A549 treated with GW870086 at 1 μM for 4 hours (cell line): ENCODE measurements at places on chromosomes 13 and 19. TPM values are rescaled to one million over a fixed set of nuclear protein-coding genes. Genes with fewer than 3 reads are reported as not detected.

Gene CHST8
- 0.09 to 0.33 TPM (median 0.14 TPM) in 5 replicates for total RNA-seq

Gene TPTE2
- total RNA-seq: not detected in 5 replicates

Gene KLK2
- total RNA-seq: 0.14 to 0.17 TPM in 2 of 5 replicates, not detected in the others

Gene PALM3
- total RNA-seq: 1.7 to 3.1 TPM (median 1.8 TPM) in 5 replicates

Gene DZIP1
- total RNA-seq: 9.6 to 14.3 TPM (median 12.1 TPM) in 5 replicates

Gene ZNF813
- total RNA-seq: 0.21 to 0.64 TPM (median 0.46 TPM) in 5 replicates

Gene SIGLEC5
- total RNA-seq: not detected in 5 replicates

Gene BCL3
- total RNA-seq: 38.4 to 70.3 TPM (median 61.0 TPM) in 5 replicates

Gene SPPL2B
- total RNA-seq: 12.8 to 21.8 TPM (median 21.6 TPM) in 5 replicates

Gene TMEM238
- total RNA-seq: 2.8 to 9.2 TPM (median 7.0 TPM) in 5 replicates
